ENCODE measurements at places on chromosomes 5 and 9. TPM values are rescaled to one million over a fixed set of nuclear protein-coding genes. Genes with fewer than 3 reads are reported as not detected.
A peak's percentile ranks its signal among the peaks of the same experiment; 100 is the strongest.

GRCh38 chr9:101533334-101534204 lies at the start of gene RNF20:
Gene RNF20, plus strand, starts transcription at chr9:101533853. Its CDS starts 1,571 bp downstream, at chr9:101535424.
- peak within 1 kb of the TSS; percentile 85 for H3K27ac ChIP-seq
- H3K27me3 ChIP-seq, result no peaks in the 10 kb centered on the region
- H3K4me1 ChIP-seq, result no peaks in the 10 kb centered on the region
- DNase-seq, result peak; percentile 94

GRCh38 chr9:106075960-106076327 lies 381.6 kb downstream of the TMEM38B start:
- no peak for DNase-seq
- no peak overlapping the region for H3K4me3 ChIP-seq
- no peaks in the 10 kb centered on the region for H3K36me3 ChIP-seq
- H3K4me1 ChIP-seq, result no peaks in the 10 kb centered on the region
- no peak overlapping the region for H3K27ac ChIP-seq
- H3K27me3 ChIP-seq, result no peaks in the 10 kb centered on the region

- no peak overlapping the region for H3K27ac ChIP-seq
- H3K27me3 ChIP-seq, result no peaks in the 10 kb centered on the region
- H3K4me3 ChIP-seq, result no peak overlapping the region
- DNase-seq, result no peak
Measured at GRCh38 chr5:51214746-51215145, 168.5 kb upstream of the ISL1 start.

Gene FGD3
- polyA plus RNA-seq, result 13.5 TPM

Gene GDF9
- polyA plus RNA-seq, result 0.39 TPM

Gene MYORG
- 0.13 TPM for polyA plus RNA-seq

Gene SLC24A2
- polyA plus RNA-seq, result not detected

Gene PHPT1
- polyA plus RNA-seq, result 309 TPM

DNA sequence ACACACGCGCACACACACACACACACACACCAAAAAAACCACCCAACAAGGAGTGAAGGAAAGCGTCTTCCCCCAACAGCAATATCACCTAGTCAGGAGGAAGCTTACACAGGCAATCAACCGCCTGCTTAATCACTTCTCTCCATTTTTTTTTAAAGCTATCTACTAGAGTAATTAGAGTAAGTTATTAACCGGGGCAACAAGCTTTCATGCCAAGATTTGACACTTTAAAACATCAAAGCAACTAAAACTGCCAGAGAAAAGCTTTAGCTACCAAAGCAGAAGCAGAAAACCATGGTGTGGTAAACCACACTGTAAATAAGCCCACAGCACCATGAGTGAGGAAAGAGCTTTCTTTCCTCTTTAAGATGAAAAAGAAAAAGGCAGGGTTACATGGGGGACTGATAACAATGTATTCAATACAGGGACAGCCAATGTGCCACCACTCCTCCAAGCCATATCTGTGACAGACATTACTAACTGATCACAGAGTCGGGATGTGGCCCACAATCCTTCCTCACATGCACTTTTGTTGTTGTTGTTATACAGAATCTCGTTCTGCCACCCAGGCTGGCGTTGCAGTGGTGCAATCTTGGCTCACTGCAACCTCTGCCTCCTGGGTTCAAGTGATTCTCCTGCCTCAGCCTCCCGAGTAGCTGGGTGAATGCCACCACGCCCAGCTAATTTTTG lies 282.1 kb downstream of the CRB2 start:
- peak; percentile 75 for DNase-seq
- H3K36me3 ChIP-seq, result no peaks in the 10 kb centered on the region
- no peak overlapping the region for H3K27ac ChIP-seq
- peaks cover 7% of the 10 kb centered on the region for H3K4me1 ChIP-seq
- no peak overlapping the region for H3K4me3 ChIP-seq

GRCh38 chr9:82970359-82970758 lies 92.6 kb downstream of the RASEF start:
- H3K4me1 ChIP-seq, result no peaks in the 10 kb centered on the region
- no peak overlapping the region for H3K4me3 ChIP-seq
- H3K27me3 ChIP-seq, result no peaks in the 10 kb centered on the region
- no peak overlapping the region for H3K27ac ChIP-seq
- DNase-seq, result no peak

Gene FAM240B
- polyA plus RNA-seq, result not detected

GRCh38 chr9:114895521-114895991 lies 34.8 kb downstream of the TNFSF8 start:
- H3K27ac ChIP-seq, result no peak overlapping the region
- no peak for DNase-seq
- no peak overlapping the region for H3K4me3 ChIP-seq
- no peaks in the 10 kb centered on the region for H3K4me1 ChIP-seq
- H3K36me3 ChIP-seq, result no peaks in the 10 kb centered on the region

GRCh38 chr9:135785013-135785575 lies 83.1 kb downstream of the KCNT1 start:
- no peaks in the 10 kb centered on the region for H3K4me1 ChIP-seq
- no peak overlapping the region for H3K4me3 ChIP-seq
- H3K27ac ChIP-seq, result no peak overlapping the region
- H3K27me3 ChIP-seq, result no peaks in the 10 kb centered on the region
- no peak for DNase-seq

Gene PDE8B
- polyA plus RNA-seq, result 0.37 TPM

DNA sequence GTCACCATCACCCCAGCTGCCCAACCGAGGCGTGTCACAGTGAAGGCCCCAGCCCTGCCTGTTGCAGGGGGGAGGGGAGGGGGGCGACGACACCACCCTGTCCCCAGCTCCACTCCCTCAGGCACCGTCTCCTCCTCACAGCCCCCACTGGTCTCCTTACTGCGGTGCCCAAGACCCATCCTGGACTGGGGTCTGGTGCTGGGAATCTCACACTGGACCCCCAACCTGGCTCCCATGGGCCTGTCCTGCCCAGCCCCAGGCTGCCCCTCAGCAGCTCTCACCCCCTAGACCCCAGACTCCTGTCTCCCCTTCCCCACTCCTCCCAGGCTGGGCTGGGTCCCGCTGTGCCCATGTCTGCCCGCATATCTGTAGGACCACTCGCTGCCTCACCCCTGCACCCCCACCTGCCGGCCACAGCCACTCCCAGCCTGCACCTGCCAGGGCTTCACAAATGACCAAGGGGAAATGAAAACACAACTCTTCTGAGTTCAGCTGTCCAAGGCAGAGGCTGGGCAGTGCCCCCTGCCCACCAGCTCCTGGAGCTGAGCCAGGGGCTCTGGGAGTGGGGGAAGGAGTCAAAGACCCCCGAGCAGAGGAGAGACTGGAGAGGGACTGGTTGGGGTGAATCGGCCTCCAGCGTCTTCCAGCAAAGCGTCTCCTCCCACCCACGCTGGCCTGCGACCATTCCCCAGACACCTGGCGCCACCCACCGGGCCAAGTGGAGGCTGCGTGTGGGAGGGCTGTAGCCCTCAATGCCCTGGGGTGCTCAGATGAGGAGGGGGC lies 32.6 kb upstream of the EGFL7 start:
- H3K36me3 ChIP-seq, result no peaks in the 10 kb centered on the region
- no peak overlapping the region for H3K4me3 ChIP-seq
- DNase-seq, result no peak
- no peaks in the 10 kb centered on the region for H3K27me3 ChIP-seq
- no peak overlapping the region for H3K27ac ChIP-seq
- H3K4me1 ChIP-seq, result no peaks in the 10 kb centered on the region

Gene NUTM2G
- polyA plus RNA-seq, result 0.12 TPM

Gene ECM2
- polyA plus RNA-seq, result 0.54 TPM
